CD4-positive, alpha-beta T cell treated with Interleukin-2 at 100 ng/mL for 4 hours (primary cell): ENCODE measurements at places on chromosomes 12 and 14.

- no peak for DNase-seq
Measured at GRCh38 chr14:67377916-67378315, 17.8 kb downstream of the EIF2S1 start.

DNA sequence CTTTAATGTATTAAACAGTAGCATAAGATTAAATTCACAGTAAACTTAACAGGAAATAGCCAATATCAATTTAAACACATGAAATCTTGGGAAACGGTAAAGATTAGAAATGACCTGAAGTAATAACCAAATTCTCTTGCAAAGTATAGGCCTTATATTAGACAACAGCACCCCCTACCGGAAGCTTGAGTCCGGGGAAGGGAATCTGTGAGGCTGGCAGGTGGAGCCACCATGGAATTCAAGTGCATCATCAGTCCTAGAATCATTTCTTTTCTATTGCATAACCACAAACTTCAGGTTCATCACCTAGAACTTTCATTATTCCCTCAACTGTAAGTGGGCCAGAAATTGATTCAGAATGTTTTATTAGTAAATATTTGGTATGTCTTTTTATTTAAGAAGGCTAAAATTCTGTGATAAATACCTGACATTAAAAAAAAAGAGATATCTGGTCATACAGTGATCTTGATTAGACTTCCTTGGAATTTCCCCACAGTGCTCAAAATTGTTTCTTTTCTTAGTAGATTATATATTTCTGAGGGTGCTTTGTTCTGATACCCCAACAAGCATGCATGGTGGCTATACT is 48.6 kb downstream of the AP5M1 start:
- DNase-seq: peak; percentile 81

GRCh38 chr12:122859303-122860039 is 24.2 kb downstream of the HIP1R start:
- DNase-seq: no peak

DNA sequence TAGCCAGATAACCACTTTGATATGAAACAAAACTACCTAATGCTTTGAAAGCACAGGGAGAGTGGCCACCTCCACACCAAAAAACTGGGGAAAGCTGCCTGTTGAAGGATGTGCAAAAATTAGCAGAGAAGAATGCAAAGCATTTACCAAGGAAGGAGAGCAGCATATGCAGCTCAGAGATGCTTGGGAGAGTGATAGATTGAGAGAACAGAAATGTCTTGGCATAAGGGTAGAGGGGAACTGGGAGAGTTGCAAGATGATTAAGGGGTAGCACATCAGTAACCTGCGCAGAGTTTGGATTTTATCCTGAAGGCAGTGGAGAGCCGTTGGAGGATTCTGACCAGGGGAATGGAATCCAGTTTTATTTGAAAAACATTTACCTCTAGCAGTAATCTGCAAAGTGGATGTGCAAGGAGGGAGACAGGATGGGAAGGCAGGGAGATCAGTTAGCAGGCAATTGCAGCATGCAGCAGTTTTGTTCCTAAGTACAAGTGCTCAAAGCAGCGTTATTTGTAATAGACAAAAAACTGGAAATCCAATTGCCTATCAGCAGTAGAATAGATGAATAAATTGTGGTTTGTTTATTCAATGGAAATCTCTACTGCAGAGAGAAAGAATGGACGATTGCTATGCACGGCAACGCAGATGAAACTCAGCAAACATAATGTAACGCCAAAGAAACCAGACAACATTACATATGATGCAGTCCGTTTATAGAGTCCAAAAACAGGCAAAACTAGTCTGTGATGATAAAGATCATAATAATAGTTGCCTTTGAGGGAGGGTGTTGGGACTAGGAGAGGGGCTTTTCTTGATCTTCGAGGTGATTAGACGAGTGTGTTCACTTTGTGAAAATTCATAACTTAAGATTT is 81.5 kb downstream of the BHLHE41 start:
- no peak for DNase-seq

DNA sequence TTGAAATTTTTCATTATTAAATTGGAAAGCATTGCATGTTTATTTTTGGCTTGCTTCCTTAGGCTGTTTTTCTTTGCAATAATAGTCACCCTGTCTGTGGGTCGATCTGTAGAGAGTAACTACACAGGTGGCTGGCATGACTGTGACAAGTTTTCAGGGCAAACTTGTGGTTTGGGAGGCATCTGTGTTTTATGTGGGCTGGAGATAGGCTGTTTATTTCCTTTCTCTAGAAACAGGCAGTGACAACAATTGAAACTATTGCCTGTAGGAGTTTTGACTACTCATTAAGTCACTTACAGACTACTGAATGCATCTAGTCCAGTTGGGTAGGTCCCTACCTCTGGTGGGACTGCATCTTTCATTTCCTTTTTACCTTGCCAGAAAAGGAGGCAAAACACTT is 155.6 kb downstream of the DYRK2 start:
- DNase-seq: peak; percentile 53

DNA sequence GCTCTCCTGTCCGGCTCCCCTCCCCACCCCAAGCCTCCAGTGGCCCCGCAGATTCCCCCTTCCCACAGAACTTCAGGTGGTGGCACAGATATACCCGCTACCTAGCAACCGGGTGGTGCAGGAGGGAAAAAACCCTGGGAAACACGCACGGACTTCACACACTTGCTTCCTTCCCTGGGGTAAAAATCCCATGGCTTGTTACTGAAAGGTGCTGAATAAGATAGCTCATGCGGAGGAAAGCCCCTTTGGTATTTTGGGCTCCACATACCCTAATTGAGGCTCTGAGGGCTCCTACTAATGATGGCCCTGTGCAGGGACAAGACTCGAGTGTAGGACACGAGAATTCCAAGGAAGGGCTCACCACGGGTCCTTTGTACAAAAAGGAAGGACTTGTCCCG is 869 bp upstream of the RIMBP2 start:
- no peak for DNase-seq

DNA sequence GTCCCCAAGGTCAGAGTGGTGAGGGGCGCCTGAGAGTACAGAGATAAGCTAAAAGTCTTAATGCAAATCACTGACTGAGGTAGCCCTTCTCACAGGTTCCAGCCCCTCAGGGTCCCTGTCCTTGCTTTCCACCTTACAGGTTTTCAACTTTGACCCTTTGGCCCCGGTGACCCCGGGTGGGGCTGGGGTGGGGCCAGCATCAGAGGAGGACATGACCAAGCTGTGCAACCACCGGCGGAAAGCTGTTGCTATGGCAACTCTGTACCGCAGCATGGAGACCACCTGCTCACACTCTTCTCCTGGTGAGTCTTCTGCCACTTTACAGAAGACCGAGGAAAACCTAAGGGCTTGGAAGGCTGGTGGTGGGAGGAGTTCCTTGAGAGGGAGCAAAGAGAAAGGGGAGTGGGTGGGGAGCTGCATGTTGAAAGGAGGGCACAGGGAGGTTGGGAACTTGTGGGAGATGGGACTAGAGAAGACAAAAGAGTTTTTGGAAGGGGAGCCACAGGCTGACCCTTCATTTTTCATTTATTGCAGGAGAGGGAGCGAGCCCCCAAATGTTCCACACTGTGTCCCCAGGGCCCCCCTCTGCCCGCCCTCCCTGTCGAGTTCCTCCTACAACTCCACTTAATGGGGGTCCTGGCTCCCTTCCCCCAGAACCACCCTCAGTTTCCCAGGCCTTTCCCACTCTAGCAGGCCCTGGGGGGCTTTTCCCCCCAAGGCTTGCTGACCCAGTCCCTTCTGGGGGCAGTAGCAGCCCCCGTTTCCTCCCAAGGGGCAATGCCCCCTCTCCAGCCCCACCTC is 2.4 kb downstream of the MBD6 start:
- DNase-seq: no peak

DNA sequence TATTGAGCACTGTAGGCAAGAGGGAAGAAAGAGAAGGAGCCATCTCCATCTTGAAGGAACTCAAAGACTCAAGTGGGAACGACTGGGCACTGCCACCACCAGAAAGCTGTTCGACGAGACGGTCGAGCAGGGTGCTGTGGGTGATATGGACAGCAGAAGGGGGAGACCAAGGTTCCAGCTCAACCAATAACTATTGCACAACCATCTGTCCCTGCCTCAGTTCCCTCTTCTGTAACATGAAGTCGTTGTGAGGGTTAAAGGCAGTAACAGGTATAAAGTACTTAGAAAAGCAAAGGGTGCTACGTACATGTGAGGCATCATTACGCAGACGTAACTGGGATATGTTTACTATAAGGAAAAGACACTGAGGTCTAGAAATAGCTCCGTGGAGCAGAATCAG is 13.9 kb upstream of the BDKRB1 start:
- DNase-seq: no peak

DNA sequence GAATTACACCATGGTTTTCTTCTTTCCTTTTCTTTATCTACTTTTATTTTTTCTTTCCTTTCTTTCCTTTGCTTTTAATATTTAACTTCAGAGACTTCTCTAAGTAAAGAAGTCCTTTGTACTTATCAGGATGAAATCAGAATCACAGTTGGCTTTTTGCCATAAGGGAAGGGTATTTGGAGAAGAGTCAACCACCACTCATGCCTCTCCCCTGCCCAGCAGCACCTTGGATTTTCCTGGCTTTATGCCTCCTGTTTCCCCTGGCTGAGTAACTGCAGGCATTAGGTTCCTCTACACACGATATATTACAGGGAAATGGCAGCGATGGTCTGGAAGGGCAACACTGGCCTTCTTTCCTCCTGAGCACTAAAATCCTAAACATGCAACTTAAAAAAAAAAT is 266.4 kb upstream of the CAND1 start:
- DNase-seq: no peak

GRCh38 chr12:110582276-110583136 is 612 bp downstream of the PPTC7 start:
- peak; percentile 76 for DNase-seq

GRCh38 chr12:62606654-62607053 is 140.0 kb downstream of the MON2 start:
- no peak for DNase-seq

GRCh38 chr12:122090759-122091515 is 12.4 kb downstream of the MLXIP start:
- no peak for DNase-seq

- DNase-seq: no peak
Measured at GRCh38 chr12:127712561-127712960, 554.4 kb upstream of the TMEM132C start.

DNA sequence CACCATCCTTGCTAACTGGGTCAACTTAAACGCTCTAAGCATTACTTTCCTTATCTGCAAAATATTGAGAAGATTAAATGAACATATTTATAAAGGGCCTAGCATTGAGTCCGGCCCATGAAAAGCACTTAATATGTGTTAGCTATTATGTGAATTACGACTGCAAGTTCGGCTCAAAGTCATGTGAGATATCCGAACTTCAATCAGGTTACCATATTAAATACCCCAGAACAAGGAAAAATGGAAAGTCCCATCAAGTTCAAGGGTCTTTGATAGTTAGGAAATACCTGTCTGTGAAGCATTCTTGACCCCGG is 487 bp upstream of the NRDE2 start:
- DNase-seq: no peak

DNA sequence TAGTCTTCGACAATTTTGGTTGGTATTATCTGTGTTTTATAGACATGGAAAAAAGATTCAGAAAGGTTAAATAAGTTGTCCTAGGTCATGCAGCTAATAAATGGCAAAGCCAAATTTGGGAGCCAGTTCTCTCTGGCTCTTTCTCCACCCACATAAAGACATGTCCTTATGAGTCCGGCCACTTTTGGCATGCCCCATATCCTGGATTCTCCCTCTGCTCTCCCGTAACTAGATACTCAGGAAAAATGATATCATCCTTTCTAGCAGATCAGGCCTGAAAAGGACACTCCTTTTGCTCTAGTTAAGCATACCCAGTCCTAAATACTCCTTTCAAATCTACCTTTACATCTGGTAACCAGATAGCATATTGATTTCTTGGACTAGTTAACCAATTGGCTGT is 64.4 kb downstream of the TTLL5 start:
- no peak for DNase-seq

DNA sequence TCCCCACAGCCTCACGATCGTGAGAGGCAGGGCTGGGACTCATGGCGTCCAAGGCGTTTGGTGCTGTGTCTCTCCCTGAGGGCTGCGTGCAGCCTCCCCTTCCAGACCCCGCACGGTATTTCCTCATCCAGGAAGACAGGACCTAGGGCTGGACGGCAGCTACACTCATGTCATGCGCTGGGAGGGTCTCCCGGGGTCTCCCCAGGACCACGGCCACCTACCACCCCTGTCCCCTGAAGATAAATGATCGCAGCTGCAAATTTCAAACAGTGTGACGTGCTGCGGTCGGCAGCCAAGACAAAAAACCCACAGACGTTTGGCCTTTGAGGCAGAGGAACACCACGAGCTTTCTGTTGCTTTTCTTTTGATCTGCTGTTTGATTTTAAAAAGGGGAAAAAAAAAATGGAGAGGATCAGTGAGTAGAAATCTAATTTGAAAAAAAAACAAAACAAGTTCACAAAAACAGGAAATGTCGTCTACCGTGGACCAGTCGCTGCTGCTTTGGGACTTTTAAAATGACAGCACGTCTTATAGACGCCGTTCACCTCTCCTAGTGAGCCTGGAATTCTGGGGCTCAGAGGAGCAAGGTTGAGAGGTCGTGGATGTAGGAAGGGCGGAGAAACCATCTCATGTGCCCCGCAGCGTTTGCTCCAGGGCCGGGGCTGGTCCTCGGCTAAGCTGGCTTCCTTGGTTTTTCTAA is 237.6 kb downstream of the SLC41A2 start:
- DNase-seq: peak; percentile 71

GRCh38 chr14:101184104-101184455 is 280.6 kb upstream of the RTL1 start:
- no peak for DNase-seq

- no peak for DNase-seq
Measured at GRCh38 chr12:115880238-115880637, 397.3 kb downstream of the MED13L start.

GRCh38 chr14:58272588-58273372 is 25.6 kb upstream of the ARID4A start:
- no peak for DNase-seq

DNA sequence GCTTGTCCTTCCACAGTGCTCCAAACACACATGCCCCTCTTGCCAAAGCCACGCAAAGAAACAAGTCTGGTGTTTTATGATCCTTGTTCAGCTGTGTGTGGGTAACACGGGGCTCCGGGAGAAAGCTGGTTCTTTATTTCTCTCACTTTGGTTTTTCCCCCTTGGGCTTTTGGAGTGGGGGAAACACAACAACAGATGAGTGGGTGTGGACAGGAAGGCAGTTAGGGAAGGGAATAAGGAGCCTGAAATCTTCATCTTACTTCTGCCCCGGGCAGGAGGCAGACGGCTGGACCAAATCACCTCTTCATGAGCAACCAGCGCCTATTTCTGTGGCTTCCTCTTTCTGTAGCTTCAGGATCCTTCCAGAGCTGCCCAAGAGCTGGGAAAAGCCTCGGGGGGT is 218.5 kb downstream of the PHETA1 start:
- DNase-seq: no peak

- DNase-seq: peak; percentile 51
Measured at GRCh38 chr14:75156901-75157300, 19.5 kb downstream of the TMED10 start.

DNA sequence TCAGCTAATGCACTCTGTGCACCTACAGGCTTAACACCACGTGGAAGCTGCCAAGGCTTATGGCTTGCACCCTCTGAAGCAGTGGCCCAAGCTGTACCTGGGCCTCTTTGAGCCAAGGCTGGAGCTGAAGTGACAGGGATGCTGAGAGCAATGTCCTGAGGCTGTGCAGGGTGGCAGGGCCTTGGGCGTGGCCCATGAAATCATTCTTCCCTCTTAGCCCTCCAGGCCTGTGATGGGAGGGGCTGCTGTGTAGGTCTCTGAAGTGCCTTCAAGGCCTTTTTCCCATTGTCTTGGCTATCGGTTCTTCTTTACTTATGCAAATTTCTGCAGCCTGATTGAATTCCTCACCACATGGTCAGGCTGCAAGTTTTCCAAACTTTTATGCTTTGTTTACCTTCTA is 47.4 kb upstream of the TMTC1 start:
- no peak for DNase-seq
